ENCODE measurements at places on chromosomes 6 and 20. TPM values are rescaled to one million over a fixed set of nuclear protein-coding genes. Genes with fewer than 3 reads are reported as not detected.
A peak's percentile ranks its signal among the peaks of the same experiment; 100 is the strongest.

DNA sequence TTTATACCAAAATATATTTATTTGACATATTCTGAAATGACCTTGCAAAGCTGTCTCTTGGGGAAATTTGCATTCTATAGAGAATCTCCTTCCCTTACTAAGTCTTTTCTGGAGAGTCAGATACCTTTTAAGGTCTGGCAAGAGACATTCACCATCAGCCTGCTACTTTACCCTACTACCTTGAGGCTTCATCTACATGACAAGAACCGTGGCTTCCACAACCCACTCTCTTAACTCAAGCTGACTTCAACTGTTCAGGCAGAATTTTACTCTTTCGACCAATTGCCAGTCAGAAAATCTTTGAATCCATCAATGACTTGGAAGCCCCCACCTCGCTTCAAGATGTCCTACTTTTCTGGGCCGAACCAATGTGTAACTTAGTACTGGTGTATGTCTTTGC, 314.2 kb downstream of the LAMA2 start:
- no peak for ATAC-seq

DNA sequence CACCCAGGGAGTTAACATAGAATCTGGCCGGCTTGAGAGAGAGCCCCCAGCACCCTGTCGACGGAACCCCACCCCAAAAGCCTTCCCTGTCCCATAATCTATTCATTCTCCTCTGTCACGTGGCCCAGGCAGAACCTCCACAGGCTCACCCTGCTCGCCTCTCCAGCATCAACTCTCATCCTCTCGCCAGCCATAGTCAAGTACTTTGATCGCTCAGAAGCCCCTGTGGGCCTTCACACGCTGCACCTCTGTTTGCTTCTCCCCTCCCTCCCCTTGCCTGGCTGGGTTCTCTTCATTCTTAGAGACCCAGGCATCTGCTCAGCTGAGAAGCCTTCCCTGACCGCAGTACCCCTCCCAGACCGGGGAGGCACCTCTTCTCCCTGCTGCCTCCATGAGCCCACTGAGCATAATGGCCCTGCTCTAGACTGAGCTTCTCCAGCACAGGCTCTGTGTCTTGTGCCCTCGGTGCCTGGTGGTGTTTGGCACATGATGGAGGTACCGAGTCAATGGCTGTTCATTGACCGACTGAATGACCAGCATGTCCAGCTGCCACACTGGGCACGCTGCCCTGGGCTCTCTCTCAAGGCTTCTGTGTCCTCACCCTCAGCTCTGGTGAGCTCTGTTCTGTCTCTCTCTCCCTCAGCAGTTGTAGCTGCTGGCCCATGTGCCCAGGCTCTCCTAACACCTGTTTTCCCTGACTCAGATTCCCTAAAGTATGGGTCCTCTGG, 33.7 kb downstream of the PKIG start:
- no peak for ATAC-seq

Gene SOBP
- not detected for total RNA-seq

DNA sequence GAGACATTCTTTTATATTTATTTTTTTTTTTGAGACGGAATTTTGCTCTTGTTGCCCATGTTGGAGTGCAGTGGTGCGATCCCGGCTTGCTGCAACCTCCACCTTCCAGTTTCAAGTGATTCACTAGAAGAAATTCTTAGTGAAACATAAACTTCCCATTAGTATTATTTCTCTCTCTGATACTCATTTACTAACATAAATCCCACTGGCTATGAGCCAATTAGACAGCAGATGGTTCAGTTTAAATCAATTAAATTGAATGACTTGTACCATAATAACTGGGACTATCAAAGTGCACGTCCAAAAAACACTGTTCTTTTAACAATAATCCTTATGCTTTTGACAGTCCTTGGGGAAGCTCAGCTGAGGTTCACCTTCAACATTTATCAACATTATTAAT, 111.2 kb upstream of the PTCHD4 start:
- no peak for ATAC-seq

- no peak for ATAC-seq
These were observed 133.5 kb downstream of the CDK19 start for GRCh38 chr6:110681543-110682459.

Gene PRPH2
- total RNA-seq = not detected

Gene SLC52A3
- not detected for total RNA-seq

Gene LPIN3
- total RNA-seq = 10.0 TPM

DNA sequence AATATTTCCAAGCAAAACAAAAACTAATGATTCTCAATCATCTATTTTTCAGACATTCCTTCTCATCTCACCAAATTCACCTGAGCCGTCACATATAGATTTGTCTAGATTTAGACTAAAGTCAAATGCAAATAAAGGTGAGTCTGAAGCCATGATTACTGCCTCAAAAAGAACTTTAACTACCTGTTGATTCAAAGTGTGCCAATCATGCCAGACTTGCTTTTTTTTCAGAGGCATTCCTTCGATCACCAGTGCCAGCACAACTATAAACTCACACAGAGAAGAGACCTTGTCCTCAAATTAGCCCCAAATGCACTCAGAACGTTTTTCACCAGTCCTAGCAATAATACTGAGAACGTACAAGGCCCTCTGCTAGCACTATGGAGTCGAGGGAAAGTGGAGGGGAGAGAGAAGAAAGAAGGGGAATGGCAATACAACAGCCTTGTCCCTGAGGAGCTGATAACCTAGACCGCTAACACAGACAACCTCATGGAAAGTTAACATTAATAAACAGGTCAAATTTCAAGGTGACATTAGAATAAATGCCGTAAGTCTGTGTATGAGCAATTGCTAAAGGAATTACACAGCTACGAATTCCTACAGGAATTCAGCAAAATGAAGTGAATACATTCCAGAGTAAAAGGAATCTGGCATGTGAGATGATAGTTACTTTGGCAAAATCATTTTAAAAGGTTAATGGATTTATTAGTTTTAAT, 60.9 kb downstream of the EPB41L2 start:
- ATAC-seq = no peak

GRCh38 chr20:33522256-33522820, 32.4 kb downstream of the CBFA2T2 start:
- peak; percentile 99 for ATAC-seq
